ENCODE measurements at places on chromosomes 2 and 18. TPM values are rescaled to one million over a fixed set of nuclear protein-coding genes. Genes with fewer than 3 reads are reported as not detected.

FAM110C gene
- 0.51 TPM for total RNA-seq

ASB3 gene
- total RNA-seq: 68.8 TPM

TCF23 gene
- total RNA-seq: 32.5 TPM

PRSS56 gene
- not detected for total RNA-seq

DNER gene
- 24.7 TPM for total RNA-seq

TMEM169 gene
- 0.97 TPM for total RNA-seq

RMND5A gene
- total RNA-seq: 36.7 TPM

HOXD1 gene
- total RNA-seq: 2.9 TPM

PDE11A gene
- total RNA-seq: 2.1 TPM

C1GALT1C1L gene
- total RNA-seq: 3.7 TPM

TMEM163 gene
- total RNA-seq: not detected

ADRA2B gene
- total RNA-seq: 5.4 TPM

ARL6IP6 gene
- 19.6 TPM for total RNA-seq

HOXD4 gene
- total RNA-seq: 6.8 TPM

B4GALT6 gene
- total RNA-seq: 5.8 TPM
